ENCODE measurements at places on chromosomes 1 and 21. TPM values are rescaled to one million over a fixed set of nuclear protein-coding genes. Genes with fewer than 3 reads are reported as not detected.

KRTAP13-2 gene
- not detected for polyA plus RNA-seq

HEYL gene
- not detected for polyA plus RNA-seq

TRAPPC10 gene
- polyA plus RNA-seq: 18.7 TPM

RTCA gene
- 95.2 TPM for polyA plus RNA-seq

LELP1 gene
- polyA plus RNA-seq: not detected

FBLIM1 gene
- polyA plus RNA-seq: 25.4 TPM

SYNC gene
- not detected for polyA plus RNA-seq

Data from neural cell (in vitro differentiated cells).